LNCaP clone FGC (cell line): ENCODE measurements at places on chromosomes 6 and 20.
A peak's percentile ranks its signal among the peaks of the same experiment; 100 is the strongest.

DNA sequence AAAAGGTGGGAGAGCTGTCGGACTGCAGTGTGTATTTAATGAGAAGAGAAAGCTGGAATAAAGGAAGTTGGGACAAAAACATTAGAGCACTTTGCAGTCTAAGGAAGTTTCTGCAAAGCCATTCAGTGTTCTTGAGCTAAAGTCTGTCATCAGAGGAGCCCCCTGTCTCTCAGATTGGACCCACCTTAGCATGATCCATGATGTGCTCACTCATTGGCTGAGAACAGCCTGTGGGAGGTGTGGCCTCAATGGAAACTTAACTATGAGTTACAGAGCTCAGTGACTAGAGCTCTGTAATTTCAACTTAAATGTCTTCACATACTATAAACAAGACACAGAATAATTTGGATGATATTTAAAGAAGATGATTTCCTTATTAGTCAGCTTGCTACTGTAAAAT is 437.0 kb downstream of the BTBD3 start:
- DNase-seq, result no peak

GRCh38 chr6:46628498-46628897 is 24.1 kb downstream of the CYP39A1 start:
- no peak for DNase-seq

GRCh38 chr6:116012471-116012949 is 48.2 kb downstream of the FRK start:
- DNase-seq, result no peak

GRCh38 chr6:79756496-79756895 is 125.4 kb downstream of the SH3BGRL2 start:
- DNase-seq, result no peak

DNA sequence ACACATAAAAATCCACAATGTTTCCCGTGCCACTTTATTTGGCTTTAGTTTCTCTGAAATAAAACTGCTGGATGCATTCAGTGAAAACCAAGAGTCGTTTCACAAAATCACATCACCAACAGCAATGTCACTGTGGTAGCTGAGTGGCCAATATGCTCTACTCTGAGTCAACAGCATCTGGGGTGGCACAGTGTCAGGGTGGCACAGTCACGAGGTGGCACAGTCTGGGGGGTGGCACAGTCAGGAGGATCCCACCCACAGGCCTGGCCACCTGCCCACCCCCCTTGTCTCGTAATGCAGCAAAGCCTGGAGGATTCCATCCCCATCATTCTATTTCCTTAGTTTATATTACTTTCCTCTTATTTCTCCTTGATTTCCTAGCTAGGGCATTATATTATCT is 87.0 kb downstream of the ANKRD60 start:
- DNase-seq, result no peak

GRCh38 chr20:54474046-54474445 is 1.3 kb upstream of the DOK5 start:
- no peak for DNase-seq

DNA sequence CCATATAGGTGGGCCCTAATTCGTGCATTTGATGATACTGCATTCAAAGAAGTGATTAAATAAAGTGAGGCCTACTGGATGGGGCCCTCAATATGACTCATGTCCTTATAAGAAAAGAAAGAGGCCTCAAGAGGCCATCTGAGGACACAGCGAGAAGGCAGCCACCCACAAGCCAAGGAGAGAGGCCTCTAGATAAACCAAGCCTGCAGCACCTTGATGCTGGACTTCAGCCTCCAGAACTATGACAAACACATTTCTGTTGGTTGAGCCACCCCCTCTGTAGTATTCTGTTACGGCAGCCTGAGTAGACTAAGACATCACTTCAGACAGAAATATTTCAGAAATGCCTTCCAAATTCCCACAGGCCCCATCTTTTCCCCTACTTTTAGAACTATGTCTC is 82.5 kb upstream of the PLEKHG1 start:
- no peak for DNase-seq

DNA sequence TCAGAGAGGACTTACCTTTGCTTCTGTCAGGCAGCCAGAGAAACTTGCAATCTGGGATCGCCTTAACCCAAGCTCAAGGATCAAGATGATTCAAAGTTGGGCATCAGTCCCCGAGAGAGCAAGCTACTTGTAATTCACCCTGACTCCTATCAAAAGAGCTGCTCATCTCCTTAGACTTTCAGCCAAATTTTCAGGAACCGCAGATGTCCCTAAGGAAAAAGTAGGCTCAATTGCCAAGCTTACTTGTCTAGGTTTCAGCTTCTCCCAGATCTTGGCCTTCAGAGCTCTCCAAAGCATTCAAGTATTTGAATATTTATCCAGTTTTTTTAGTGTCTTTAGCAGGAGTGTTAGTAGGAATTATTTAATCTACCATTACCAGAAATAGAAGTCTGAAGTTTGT is 434.1 kb upstream of the MMS22L start:
- DNase-seq, result no peak

- DNase-seq, result no peak
Measured at GRCh38 chr20:38104285-38104684, 60.8 kb downstream of the TGM2 start.

DNA sequence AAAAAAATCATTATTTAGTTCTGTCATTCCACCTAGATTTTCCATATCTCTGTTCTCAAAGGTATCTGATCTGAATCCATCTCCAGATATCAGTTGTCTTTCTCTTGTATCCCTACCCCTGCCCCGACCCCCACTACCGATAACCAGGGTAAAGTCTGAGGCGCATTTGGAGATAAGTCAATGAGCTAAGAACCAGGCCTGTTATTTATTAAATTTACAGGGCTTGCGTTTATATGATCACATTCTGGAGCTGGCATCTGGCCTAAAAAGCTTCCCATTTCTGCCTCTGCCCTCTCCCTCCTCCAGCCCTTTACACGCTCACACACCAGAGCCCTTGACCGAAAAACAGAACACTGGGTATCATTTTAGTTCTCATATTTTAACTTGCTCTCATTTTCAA is 144.7 kb downstream of the ALDH8A1 start:
- no peak for DNase-seq

DNA sequence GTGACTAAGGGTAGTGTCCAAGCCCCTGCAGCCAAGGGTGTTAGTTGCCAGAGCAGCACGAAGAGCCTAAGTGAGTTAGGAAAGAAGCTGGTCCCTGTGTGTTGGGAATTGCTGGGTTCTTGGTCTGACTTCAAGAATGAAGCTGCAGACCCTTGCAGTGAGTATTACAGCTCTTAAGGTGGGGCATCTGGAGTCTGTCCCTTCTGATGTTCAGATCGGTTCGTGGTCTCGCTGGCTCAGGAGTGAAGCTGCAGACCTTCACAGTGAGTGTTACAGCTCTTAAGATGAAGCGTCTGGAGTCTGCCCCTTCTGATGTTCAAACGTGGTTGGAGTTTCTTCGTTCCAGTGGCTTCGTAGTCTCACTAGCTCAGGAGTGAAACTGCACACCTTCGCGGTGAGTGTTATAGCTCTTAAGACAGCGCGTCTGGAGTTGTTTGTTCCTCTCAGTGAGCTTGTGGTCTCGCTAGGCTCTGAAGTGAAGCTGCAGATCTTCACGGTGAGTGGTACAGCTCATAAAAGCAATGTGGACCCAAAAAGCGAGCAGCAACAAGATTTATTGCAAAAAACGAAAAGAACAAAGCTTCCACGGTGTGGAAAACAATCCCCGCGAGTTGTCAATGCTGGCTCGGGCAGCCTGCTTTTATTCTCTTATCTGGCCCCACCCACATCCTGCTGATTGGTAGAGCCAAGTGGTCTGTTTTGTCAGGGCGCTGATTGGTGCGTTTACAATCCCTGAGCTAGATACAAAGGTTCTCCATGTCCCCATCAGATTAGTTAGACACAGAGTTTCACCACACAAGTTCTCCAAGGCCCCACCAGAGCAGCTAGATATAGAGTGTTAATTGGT is 31.8 kb downstream of the PXDC1 start:
- DNase-seq, result no peak

GRCh38 chr6:56238352-56238751 is 9.0 kb downstream of the COL21A1 start:
- DNase-seq, result no peak

- DNase-seq, result no peak
Measured at GRCh38 chr20:60999250-60999649, 252.8 kb upstream of the CDH4 start.

DNA sequence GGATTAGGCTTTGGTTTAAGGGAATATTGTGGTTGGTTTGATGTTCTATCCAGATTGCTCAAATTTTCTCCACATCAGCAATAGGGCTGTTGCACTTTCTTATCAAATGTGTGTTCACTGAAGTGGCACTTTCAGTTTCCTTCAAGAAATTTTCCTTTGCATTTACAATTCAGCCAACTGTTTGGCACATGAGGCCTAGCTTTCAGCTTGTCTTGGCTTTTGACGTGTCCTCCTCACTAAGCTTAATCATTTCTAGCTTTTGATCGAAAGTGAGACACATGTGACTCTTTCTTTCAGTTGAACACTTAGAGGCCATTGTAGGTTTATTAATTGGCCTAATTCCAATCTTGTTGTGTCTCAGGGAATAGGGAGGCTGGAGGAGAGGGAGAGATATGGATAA is 104.8 kb downstream of the FLRT3 start:
- DNase-seq, result no peak

DNA sequence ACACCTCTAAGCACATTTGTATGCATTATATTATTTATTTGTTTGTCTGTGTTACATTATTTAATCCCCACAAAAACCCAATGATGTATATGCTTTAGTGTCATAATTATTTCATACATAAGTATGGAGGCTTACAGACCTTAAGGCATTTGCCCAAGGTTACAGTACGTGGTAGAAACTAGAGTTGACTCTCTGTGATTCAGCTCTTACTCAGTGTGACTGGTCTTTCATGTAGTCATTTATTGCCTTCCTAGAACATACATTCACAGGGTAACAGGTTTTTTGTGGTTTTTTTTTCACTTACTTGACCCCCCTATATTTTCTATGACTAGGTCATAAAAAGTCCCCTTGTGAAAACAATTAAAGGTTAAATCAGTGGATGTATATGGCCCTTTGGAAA is 566.8 kb downstream of the TFAP2A start:
- DNase-seq, result no peak

- DNase-seq, result no peak
Measured at GRCh38 chr6:168165891-168166290, 86.9 kb upstream of the FRMD1 start.

GRCh38 chr6:154164397-154164796 is 125.4 kb downstream of the OPRM1 start:
- no peak for DNase-seq

GRCh38 chr6:130931683-130932082 is 104.5 kb downstream of the SMLR1 start:
- DNase-seq, result no peak

GRCh38 chr6:150153905-150154492 is 11.2 kb downstream of the PPP1R14C start:
- no peak for DNase-seq

DNA sequence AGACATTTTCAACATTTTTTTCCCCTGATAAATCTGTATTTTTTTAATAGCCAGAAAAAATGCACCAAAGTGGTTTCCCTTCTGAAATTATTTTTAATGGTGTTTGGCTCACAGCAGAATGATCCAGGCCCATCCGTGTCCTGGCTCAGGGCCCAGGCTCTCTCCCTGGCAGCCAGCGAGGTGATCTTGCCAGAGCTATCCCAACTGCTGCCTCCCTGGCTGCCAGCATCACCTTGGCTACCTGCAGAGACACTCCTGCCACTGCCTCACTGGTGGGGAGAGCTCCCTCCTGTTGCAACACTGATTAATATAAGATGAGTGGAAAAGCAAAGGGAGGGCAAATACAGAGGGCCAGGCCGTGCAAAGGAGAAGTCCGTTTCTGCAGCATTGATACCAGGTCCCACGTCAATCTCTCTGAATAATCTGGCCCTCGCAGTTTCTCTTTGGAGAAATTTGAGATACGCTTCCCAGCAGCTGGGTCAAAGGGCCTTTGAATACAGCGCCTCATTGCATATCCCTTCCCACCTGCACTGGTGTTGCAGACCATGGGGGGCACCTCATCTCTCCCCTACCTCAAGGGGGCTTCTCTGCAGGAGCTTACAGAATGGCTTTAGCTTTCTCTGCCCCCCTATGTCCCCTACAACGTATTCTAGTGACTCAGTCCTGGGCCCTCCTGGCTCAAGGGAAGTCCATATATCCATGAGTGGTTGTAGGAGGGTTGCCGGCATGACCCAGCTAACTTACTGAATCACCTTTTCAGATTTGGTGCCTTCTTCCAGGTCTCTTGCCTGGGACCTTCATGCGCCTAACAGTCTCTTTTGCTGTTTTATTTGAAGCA is 12.8 kb upstream of the DSTN start:
- peak; percentile 83 for DNase-seq

- DNase-seq, result no peak
Measured at GRCh38 chr20:11267131-11267761, 593.4 kb upstream of the JAG1 start.

DNA sequence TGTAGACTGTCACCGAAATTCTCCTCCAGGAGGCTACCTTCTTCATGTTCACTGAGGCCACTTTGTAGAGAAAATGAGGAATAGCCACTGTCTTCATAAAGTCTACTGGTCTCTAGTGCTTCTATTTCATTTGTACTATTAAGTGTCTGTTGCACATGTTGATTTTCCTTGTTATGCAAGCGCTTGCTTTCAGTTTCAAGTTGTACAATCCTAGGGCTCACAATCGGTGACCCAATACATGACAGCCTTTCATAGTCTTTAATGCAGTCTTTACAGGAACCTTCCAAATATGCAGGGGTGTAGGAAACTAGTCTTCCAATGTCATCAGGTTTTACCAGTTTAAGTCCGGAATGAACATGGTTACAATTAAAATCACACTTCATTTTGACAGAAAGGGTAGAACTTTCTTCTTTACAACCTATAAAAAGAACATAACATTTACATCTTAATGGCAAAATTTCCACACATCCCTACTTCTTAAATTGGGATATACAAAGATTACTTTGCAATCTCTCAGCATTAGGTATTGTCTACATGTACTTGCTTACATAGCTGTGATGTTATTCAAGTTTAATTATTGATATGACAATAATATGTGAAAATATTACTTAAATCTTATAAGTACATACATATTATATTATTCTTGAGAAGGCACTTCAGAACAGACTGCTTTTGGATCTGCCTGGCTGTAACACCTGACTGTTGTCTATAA is 7.5 kb downstream of the FBXO5 start:
- DNase-seq, result no peak

GRCh38 chr6:108260126-108260808 is 573 bp downstream of the SNX3 start:
- DNase-seq, result peak; percentile 47
